ENCODE measurements at places on chromosomes 2 and 18. TPM values are rescaled to one million over a fixed set of nuclear protein-coding genes. Genes with fewer than 3 reads are reported as not detected.

HRH4 gene
- total RNA-seq = 0.18 TPM

YIPF4 gene
- 24.1 TPM for total RNA-seq

TXNDC2 gene
- not detected for total RNA-seq

PRSS56 gene
- 0.18 TPM for total RNA-seq

CYS1 gene
- total RNA-seq = 0.45 TPM

DNA sequence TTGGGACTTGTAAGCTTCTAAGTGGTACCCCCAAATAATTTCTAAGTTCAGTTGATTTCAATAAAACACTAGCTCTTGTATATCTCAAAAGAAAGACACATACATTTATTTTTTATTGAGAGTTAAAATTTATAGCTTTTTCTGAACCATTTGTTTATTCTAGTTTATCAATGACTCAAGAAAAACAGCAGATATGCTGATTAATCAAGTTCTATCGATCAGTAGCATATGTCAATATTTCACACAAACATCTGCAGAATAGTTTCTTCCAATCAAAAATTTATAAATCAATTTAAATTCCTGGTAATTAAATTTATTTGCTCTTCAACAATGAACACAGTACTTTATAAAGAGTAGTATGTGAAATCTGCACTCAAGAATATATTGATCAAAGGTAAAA, 5.3 kb downstream of the FIGN start:
- DNase-seq = no peak

GRCh38 chr2:143964891-143965290, 555.0 kb downstream of the ZEB2 start:
- DNase-seq = no peak

GRCh38 chr18:66325251-66325650, 278.6 kb downstream of the CDH19 start:
- no peak for DNase-seq

DNA sequence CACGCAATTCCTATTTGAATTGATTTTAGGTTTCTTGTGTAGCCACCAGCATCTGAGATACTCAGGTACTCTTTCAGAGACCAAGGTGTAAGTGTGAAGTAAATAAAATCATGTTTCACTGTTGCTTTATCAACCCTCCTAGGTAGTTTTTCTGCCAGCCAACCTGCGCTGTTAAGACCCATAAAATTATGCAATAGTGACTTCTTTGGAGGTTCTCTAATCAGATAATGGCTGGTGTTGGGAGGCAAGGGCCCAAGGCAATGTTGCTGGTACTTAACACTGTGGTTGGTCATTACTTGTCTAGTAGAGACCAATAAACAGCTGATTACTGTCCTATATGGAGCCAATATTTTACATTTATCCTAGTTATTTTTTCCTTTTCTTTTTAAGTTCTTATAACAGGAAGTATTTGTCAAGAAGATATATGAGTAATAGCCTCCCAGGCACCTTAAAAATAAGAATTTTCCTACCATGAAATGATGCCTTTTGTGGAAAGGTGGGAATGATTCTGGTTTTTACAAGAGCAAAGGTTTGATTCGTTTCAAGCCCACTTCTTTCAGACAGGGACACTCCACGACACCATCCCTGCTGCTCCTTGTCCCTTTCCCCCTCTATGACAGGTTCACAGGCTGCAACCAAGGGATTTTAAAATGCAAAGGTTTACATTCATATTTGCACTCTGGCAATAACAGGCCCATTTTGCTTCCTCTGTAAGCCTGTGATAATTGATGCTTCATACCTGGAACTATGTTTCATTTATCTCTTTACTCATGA, 259.3 kb downstream of the MEIS1 start:
- DNase-seq = no peak

- DNase-seq = no peak
Measured at GRCh38 chr18:45521136-45521535, 94.1 kb upstream of the SLC14A2 start.

DNA sequence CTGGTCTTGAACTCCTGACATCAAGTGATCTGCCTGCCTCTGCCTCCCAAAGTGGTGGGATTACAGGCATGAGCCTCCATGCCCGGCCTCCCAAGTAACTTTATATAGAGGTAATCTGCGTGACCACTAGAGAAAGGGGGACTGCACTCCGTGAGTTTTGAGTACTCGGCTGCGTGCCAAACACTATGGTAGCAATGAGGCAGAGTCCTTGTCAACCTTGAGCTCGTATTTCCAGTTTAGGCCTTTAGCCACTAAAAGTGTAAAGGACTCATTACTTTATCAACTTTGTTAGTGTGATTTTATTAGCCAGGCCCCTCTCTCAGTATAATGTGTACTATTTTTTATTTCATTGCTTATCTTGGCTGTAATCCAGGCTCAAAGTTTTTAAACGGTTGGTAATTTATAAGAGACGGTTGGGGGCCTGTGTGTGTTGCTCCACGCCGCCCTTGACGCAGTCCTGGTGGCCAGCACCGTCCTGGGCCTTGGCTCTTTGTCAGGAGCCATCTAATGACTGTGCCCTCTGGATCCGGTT, 56.2 kb downstream of the ZCCHC2 start:
- DNase-seq = no peak

- no peak for DNase-seq
Measured at GRCh38 chr2:118837621-118838020, 9.8 kb downstream of the EN1 start.

- no peak for DNase-seq
Measured at GRCh38 chr18:80006724-80007123, 18.4 kb upstream of the TXNL4A start.

DNA sequence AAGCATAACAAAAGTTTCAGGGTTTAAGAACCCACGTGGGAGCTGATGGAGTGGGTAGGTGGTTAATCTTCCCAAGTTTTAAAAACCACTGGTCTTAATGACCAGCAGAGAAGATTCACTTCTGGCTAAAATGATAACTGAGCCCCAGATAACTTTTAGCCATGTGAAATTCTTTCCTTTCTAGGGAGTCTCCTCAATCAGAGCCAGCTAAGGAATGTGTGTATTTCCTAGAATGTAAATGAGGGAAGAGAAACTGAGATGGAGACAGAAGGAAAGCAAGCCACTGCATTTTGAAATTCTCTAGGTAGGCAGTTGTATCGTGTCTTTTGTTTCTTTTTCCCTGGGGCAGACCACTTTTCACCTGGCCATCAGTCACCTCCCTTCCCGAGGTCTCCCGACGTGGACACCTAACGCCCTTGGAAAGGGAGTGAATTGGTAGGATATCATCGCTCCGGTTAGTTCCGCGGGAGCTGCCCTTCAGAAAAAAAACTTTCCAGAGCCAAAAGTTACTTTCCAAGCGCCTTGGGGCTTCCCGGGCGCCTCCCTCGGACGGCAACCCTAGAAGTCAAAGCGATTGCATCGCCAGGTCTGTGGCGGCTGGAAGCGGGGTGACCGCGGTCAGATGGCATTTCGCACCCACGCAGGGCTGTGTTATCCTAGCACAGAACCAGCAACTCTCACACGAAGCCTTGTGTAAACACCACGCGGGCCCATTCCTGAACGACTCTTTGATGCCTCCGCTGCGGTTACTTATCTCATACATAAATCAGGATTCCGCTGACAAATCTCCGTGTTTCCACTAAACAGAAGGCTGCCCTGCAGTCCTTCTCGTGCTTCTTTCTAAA, 1.3 kb downstream of the COLEC12 start:
- no peak for DNase-seq

- DNase-seq = no peak
Measured at GRCh38 chr2:198054299-198054698, 249.9 kb downstream of the PLCL1 start.

- DNase-seq = no peak
Measured at GRCh38 chr2:142031656-142032055, 99.2 kb downstream of the LRP1B start.

DNA sequence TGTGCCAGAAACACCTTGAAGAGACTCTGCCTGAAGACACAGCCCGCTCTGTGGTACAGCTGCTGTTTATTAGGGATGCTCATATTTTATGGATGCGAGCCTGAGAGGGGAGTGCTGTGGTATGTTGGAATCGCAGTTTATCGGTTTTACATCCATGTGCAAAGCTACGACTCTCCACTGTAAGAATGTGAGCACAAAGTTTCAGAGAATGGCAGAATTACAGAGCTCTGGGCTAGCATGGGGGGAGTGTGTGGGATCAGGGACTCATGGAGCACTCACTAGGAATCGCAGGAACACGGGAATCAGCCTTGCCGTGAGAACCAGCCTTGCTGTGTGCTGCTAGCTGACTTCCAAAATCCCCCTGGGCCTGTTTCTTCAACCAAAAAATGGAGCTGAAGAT, 199.9 kb downstream of the RNF144A start:
- no peak for DNase-seq

- no peak for DNase-seq
Measured at GRCh38 chr18:52054324-52054723, 285.7 kb upstream of the DCC start.

All from cerebellum (tissue), 4 donors.